ENCODE measurements at places on chromosomes 6 and 20.

DNA sequence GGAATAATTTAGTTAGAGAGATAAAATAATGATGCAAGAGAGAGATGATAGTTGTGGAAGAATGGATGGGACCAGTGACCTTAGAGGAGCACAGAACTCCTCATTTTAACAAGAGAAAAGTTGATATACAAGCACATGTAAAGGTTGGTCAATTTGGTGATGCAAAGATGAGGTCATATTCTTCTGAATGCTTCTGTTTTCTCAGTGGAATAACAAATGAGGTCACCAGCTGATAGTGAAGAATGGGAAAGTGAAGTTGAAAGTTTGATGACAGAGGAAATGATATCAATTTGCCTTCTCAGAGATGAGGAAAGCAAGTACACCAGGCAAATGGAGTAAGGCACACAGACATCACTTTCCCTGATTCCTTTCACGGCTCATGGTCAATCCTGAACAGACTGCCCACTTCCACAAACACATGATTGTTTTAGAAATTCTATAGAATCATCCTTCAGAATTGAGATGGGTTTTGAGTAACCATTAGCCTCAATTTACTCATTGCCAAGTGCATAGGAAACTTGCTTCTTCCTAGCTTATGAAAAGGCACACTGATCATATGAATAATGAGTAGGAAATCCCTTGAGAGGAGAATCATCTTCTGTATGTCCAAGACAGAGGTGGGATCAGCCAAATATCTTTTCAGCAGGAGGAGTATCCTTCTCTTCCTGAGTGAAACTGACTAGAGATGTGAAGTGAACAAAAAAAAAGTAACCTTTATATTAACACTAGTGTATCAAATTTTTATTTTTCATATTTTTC lies 82.4 kb upstream of the TCF21 start:
- no peak for DNase-seq

DNA sequence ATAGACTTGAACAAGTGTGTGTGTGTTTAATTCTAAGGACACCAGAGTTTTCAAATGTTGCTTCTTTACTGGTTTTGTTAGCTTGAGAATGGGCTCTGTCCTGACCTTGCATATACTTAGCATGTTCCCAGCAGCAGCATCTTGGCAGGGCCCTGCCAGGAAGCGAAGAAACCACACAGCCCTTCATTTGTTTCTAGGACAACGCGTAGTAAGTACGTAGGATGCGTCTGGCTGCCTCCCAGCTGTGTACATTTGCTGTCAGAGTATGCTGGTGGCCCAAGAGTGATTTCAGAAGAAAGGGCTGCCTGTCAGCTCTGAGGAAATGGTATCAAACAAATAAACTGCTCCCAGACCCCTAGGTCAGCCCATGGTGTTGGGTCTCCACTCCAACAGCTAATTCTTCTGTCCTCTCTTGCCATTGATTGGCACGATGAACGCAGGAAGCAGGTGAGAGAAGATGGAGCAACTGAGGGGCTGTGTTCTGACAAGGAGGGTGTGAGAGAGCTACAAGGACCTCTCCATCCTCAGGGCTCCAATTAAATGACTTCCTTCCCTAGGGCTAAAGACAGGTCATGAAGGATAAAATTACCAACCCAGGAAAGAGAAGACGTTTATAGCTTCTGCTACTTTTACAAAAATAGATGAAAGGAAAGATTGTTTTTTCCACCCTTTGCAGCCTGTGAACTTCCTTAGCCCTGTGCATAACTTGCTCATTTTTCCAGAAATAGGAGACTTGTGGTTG lies 55.9 kb upstream of the HDDC2 start:
- DNase-seq: no peak

DNA sequence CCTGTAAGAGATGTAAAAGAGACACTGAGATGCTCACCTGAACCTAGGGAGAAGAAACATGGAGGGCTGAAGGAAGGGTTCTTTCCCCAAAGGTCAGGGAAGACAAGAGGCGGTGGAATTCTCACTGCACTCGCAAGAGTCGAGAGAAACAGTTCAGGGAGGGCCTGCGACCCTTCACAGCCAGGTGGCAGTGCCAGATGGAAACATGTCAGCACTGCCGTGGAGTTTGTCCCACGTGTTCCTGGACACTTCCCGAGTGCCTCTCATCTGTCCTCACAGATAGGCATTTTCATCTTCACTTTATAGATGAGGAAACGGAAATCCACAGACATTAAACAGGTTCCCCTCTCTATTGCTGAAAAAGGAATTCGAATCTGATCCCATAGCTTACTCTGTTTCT lies 70.4 kb upstream of the SYNJ2 start:
- DNase-seq: no peak

DNA sequence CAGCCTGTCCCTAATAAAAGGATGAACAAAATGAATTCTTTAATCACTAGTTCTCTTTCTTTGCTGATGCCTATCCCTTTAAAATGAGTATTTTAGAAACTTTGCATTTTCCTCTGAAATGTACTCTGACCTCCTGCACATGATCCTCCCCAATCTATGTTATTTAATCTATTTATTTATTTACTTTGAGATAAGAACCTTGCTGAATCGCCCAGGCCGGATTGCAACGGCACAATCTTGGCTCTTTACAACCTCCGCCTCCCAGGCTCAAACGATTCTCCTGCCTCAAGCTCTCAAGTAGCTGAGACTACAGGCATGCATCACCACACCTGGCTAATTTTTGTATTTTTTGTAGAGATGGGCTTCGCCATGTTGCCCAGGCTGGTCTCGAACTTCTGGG lies 27.9 kb downstream of the ADTRP start:
- no peak for DNase-seq

DNA sequence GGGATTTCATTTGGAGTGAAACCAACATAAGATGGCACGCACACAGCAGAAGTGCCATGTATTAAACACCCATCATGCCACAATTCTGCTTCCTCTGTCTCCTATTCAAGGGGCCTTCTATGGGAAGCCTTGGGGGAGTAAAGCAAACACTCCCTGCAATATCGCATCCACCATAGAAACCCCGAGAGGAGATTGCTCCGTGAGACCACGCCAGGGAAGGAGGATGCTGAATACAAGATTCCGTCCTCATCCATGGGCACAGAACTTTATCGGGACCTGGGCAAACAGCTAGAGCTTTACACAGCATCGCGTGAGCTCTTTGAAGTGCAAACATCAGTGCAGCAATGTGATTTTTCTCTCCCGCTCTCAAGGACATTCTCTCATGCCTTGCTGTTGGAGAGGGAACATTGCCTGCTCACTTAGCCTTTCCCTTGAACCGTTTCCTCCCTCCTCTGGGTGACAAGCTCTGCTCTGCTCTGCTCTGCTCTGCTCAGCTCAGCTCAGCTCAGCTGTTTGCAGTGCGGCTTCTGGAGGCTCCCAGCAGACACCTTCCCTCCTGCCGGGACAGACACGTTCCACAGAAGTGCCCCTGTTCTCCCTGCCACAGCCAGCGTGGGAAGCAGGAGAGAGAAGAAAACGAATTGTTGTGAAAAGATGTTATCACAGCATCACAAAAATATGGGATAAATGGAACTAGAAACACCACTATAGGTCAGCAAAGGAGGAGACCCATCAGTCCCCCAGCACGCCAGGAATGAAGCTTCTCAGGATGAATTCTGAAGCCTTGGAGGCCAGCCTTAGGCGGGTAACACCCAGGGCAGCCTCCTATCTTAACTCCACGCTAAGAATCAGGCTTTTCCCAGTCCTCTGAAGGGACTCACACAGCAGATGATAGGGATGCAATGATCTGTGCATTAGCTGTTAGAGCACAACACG lies 48.2 kb downstream of the RNASET2 start:
- DNase-seq: no peak

DNA sequence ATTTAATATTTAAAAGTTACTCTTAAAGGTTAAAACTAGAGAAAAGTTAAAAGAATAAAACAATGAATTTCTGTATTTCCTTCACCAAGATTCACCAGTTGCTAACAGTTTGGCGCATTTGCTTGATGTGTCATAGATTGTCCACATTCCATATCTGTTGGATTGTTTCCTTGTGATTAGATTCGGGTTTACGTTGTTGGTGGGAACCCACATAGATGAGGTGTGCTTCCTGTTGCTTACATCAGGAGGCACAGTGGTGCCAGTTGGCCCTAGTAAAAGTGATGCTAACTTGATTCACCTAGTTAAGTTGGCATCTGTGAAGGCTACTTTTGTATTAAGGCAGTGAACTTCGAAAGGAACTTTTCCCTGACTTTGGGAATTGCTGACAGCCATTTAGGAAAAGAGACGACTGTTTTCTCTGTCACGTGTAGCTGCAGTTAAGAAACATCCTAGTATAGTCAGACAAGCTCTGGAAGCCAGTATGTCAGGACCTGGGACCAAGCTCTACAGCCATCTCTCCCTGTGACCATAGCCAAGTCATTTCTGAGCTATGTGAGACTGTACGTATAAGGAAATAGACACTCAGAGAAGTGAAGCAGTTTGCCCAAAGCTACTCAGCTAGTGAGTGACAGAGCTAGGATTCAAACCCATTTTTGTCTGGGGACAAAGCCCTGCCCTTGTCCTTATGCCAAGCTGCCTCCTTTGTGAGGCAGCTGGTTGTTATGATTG lies 49.0 kb downstream of the PPARD start:
- no peak for DNase-seq

DNA sequence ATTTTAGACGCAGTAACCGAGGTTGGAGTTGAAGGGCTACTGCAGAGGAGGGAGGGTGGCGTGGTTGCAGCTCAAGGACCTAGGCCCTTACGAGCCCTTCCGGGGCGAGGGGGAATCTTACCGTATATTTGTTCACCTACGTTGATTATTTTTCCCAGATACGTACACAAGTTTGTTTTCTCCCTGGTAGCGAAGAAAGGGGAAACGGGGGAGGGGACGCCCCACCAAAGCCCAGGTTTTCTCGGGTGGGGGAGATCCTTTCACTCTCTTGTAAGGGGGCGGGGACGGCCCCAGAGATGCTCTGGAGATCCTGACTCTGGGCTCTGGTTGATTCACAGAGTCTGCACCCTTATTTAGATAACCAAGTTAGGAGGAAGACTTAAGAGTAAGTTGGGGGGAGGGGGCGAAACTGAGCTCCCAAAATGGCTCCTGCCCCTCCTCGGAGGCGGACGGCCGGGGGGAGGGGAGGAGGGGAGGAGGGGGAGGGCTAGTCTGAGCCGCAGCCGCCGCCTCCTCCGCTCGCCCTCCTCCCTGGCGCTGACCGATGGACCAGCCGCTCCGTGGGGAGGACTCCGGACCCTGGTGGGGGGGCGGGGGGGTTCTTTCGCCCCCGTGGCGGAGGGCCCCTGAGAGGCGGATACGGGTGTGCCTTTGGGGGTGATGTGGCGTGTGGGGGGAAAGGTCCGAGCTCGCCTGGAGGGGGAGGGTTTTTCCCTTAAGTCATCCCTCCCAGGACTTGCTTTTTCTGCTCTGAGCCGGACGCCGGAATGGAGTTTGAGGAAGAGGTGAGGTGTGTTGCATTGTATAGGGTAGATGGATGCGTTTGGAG lies 2.2 kb downstream of the BRD2 start:
- peak; percentile 87 for DNase-seq

DNA sequence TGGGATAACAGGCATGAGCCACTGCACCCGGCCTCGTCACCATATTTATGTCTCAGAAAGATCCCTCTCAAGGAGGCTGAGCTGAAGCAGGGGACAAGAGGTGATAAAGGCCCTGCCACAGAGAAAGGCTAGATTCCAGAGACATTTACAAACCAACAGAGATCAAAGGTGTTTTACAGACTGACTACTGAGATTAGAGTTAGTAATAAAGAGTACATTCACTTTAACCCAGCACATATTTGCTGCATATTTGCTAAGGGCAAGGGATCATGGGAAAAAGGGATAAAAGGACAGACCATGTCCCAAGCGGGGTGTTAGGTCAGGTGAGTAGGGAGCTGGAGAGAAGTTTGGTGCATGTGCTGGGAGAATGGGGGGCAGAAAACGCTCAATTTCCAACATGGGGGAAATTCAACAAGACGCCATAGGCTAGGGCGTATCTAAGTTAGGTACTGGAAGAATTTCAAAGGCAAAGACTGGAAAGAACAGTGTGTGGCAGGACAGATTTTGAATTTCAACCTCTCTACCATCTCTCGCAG lies 43.8 kb upstream of the SEC63 start:
- no peak for DNase-seq

- DNase-seq: no peak
Measured at GRCh38 chr20:40536808-40537207, 152.2 kb downstream of the MAFB start.

DNA sequence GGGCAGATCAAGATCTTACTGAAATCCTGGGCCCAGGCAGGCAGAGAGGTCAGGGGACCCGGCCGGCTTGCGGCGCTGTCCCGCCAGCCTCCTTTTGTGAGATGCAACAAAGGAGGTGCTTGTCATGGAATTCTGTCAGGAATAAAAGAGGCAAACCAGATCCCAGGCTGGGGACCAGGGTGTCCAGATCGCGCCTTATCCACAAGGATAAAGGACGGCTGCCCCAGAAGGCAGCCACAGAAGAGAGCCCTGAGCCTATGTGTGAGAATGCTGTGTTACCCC lies 42.6 kb upstream of the CDH22 start:
- DNase-seq: no peak

- DNase-seq: no peak
Measured at GRCh38 chr6:126945812-126946360, 172.6 kb upstream of the RSPO3 start.

- no peak for DNase-seq
Measured at GRCh38 chr6:11711003-11711983, 67.3 kb downstream of the ADTRP start.

DNA sequence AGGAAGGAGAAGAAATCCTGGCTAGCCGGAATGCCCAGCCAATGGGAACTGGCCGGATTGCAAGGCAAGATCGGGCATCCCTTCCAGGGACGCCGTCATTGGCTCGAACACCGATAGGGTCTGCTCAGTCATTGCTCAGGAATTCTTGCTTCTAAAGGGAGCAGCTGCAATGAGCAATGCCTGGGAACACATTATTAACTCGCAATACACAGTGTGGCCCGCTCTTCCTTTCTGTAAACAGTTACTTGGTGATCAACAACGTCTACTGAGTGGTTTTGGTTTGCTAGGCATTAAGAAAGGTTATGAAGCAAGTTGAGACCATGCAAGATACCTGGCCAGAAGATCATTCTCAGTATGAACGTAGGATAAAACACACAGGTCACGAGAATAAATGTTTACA lies 165.4 kb upstream of the CITED2 start:
- no peak for DNase-seq

GRCh38 chr6:11851387-11851786 lies 72.8 kb upstream of the ADTRP start:
- DNase-seq: peak; percentile 89

GRCh38 chr20:24160563-24161281 lies 172.1 kb upstream of the GGTLC1 start:
- peak; percentile 70 for DNase-seq

GRCh38 chr6:87828044-87828443 lies 126.0 kb upstream of the AKIRIN2 start:
- no peak for DNase-seq
